ENCODE measurements at places on chromosomes 1 and 21. TPM values are rescaled to one million over a fixed set of nuclear protein-coding genes. Genes with fewer than 3 reads are reported as not detected.
A peak's percentile ranks its signal among the peaks of the same experiment; 100 is the strongest.

The SPSB1 gene
- 73.7 TPM for total RNA-seq

The MYBPH gene
- total RNA-seq: not detected

The TAL1 gene
- total RNA-seq: 0.05 TPM

The THEM5 gene
- total RNA-seq: not detected

The POLR3GL gene
- total RNA-seq: 14.9 TPM

The ATAD3C gene
- total RNA-seq: 10.6 TPM

The NR1I3 gene
- not detected for total RNA-seq

The RPL11 gene
- total RNA-seq: 865 TPM

The ACP6 gene
- total RNA-seq: 12.0 TPM

The C1orf226 gene
- 38.4 TPM for total RNA-seq

The ADAM30 gene
- total RNA-seq: not detected

The ATP6V1G3 gene
- total RNA-seq: not detected

GRCh38 chr1:197393772-197394171 lies 125.7 kb downstream of the CRB1 start:
- no peak overlapping the region for H3K27ac ChIP-seq
- no peak for DNase-seq
- H3K27me3 ChIP-seq: no peaks in the 10 kb centered on the region
- H3K4me3 ChIP-seq: no peak overlapping the region

GRCh38 chr1:40338745-40339419 lies 21.8 kb upstream of the COL9A2 start:
- no peaks in the 10 kb centered on the region for H3K36me3 ChIP-seq
- H3K4me3 ChIP-seq: peak overlapping the region; percentile 17
- no peaks in the 10 kb centered on the region for H3K27me3 ChIP-seq
- peaks cover 3% of the 10 kb centered on the region for H3K4me1 ChIP-seq
- no peak overlapping the region for H3K27ac ChIP-seq

DNA sequence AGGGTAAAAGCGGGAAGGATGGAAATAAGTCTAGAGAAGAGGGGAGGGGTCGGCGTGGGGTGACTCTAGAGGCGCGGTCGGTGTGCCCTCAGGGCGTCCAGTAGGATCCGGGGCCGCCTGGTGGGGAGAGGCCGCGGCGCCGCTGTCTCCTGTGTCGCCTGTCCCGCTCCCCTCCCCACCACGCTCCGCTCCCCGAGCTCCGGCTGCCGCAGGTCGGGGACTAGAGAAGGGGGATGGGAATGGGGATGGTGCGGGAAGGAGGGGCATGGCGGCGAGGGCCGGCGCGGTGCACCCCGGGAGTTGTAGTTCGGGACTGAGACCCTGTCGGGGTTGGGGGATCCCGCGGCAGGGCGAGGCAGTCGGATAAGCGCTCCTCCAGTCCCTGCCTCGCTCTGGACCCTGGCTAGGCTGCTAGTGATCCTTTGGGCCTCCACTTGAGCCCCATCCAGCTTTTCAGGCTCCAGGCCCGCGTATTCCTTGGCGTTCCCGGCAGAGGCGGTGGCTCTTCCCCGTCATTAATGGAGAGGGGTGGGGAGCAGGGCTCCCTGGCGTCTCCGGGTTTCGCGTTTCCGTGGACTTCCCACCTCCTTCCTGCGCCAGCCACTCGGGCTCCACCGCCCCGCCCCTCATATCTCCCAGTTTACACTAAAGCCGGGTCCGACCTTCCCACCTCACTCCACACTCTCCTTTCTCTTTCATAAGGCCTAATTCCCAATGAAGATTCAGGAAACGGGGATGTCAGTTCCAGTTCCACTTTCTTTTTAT lies at the start of gene ENTREP3:
TSS of gene ENTREP3 (minus strand) at position 241 of the 765 bp plus-strand sequence. CDS start 606 bp downstream, outside the sequence.
- no peaks in the 10 kb centered on the region for H3K27me3 ChIP-seq
- H3K4me1 ChIP-seq: peaks cover 9% of the 10 kb centered on the region
- peak within 1 kb of the TSS; percentile 87 for H3K27ac ChIP-seq
- no peak for DNase-seq
- H3K4me3 ChIP-seq: peak within 1 kb of the TSS; percentile 77

DNA sequence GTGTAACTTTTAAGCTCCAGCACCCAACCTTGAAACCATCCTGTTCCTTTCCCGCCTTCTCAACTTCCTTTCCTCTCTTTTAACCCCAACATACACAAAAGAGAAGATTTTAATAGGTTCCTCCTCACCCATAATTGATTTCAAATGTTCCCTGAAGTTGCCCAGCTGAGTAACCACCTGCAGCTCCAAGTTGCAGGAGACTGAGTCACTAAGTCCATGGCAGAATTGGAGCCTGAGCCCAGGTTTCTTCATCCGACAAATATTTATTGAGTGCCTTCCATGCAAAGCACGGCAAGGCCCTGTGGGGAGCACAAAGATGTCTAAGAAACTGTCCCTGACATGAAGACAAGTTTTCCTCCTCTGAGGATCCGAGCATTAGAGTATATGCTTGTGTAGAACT lies 97.7 kb downstream of the PAPPA2 start:
- H3K27ac ChIP-seq: no peak overlapping the region
- no peaks in the 10 kb centered on the region for H3K36me3 ChIP-seq
- no peak for DNase-seq

GRCh38 chr1:5348732-5349465 lies 643.3 kb downstream of the NPHP4 start:
- H3K27me3 ChIP-seq: peaks cover 5% of the 10 kb centered on the region
- DNase-seq: no peak
- H3K4me3 ChIP-seq: no peak overlapping the region
- no peaks in the 10 kb centered on the region for H3K36me3 ChIP-seq
- no peaks in the 10 kb centered on the region for H3K4me1 ChIP-seq
- H3K27ac ChIP-seq: no peak overlapping the region

DNA sequence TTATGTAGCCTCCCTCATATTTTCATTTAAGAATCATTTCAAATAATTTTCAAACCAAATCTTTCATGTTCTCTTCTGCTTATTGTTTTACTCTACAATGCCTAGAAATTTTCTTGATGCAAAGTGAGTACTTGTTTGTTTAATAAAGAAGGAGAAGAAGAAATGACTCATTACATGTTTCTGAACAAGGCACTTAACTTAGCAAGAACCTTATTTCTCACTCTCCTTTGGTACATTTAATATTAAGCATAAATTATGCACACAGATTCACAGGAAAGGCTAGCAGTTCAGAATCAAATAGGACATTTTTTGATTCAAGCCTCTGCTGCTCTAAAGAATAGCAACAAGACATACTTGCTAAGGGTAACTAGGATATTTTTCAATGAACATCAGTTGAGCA lies 9.1 kb downstream of the SCYL3 start:
- H3K4me1 ChIP-seq: peaks cover 9% of the 10 kb centered on the region
- no peak overlapping the region for H3K4me3 ChIP-seq
- no peaks in the 10 kb centered on the region for H3K27me3 ChIP-seq
- H3K36me3 ChIP-seq: peaks cover 11% of the 10 kb centered on the region
- DNase-seq: no peak

DNA sequence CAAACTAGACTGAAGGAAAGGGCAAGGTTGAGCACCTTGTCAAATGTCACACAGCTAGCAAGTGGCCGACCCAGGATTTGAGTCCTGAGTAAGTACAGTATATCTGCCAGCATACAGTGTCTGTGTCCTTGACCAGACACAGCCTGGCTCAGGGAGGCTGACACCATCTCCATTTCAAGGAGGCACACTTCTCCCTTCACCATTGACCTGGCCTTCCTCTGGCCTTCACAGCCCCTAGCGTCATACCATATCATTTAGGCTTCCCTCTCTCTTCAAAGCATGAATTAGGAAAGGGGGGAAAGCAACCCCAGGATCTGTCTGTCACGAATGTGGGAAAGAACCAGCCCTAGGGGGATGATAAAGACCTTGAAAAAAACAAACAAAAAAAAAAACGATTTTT lies 155.6 kb downstream of the PLPP3 start:
- H3K4me1 ChIP-seq: no peaks in the 10 kb centered on the region
- no peaks in the 10 kb centered on the region for H3K27me3 ChIP-seq
- DNase-seq: no peak
- H3K4me3 ChIP-seq: no peak overlapping the region
- no peaks in the 10 kb centered on the region for H3K36me3 ChIP-seq

- no peak overlapping the region for H3K27ac ChIP-seq
- no peak for DNase-seq
- H3K36me3 ChIP-seq: peaks cover 25% of the 10 kb centered on the region
- H3K4me1 ChIP-seq: no peaks in the 10 kb centered on the region
- H3K4me3 ChIP-seq: no peak overlapping the region
- H3K27me3 ChIP-seq: no peaks in the 10 kb centered on the region
Observed at GRCh38 chr1:43382027-43382779, 7.4 kb downstream of the MED8 start.

GRCh38 chr1:64663668-64664067 lies 81.2 kb upstream of the RAVER2 start:
- H3K36me3 ChIP-seq: peaks cover 15% of the 10 kb centered on the region
- H3K27me3 ChIP-seq: no peaks in the 10 kb centered on the region
- no peak for DNase-seq
- H3K27ac ChIP-seq: no peak overlapping the region
- H3K4me3 ChIP-seq: no peak overlapping the region

- no peak overlapping the region for H3K27ac ChIP-seq
Observed at GRCh38 chr1:244060686-244061085, 9.6 kb downstream of the ZBTB18 start.

DNA sequence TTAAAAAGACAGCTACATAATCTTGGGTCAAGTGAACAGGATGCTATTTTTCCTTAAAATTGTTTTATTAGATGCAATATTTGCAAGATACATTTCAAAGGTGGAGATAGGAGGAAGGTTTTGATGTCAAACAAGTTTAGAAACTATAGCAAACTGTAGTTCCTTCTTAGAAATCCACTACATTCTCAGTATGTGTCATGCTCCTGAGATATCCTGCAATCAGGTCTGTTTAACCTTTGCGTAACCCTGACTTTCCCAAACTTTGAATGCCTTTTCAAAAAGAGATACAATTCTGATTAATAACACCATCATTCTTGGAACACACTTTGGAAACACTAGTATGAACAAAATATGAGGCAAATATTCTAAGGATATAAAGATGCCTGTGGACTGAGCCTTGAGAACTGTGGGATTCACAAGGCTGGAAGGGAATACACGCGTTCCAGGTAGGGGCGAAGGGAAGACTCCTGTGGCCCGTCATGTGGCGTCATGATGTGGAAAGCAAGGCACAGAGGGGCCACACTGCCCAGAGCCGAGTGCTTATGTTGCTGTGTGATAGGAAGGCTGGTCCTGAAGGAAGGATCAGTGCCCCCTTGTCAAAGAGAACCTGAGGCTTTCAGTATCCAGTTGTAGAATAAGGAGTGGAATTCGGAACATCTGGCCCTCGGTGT lies 19.6 kb upstream of the TARBP1 start:
- H3K36me3 ChIP-seq: no peaks in the 10 kb centered on the region
- no peak for DNase-seq
- peak overlapping the region; percentile 98 for H3K27ac ChIP-seq
- H3K27me3 ChIP-seq: no peaks in the 10 kb centered on the region
- H3K4me1 ChIP-seq: peaks cover 41% of the 10 kb centered on the region

DNA sequence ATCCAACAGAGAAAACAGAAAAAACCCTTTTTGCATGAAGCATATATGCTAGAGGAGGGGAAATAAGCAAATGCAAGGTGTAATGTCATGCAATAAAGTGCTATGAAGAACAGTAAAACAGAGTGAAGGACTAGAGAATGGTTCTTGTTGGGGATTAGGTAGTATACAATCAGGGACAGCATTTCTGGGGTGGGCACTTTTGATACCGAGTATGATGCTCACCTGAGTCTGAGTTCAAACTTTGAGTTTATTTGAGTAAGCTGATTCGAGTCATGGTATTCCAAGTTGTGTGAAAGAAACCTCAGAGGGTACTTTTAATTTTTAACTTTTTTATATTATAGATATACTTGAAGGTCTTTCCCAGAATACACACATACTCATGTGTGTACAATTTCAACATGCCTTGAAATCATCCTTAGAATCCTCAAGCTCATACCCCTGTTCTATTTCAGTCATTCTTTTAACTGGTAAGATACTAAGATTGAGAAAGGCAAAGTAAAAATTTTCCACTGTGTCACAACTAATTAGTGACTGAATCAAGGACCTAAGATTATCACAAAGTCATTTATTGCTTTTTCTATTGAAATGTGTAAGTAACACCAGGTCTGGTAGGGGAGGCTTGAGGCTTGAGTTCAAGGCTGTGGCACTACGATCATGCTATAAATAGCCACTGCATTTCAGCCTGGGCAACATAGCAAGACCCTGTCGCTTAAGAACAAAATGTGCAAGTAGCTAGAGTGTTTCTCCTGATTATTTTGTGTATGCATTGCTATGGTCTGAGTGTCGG lies 12.1 kb downstream of the LRRC8B start:
- H3K27me3 ChIP-seq: no peaks in the 10 kb centered on the region
- H3K4me1 ChIP-seq: no peaks in the 10 kb centered on the region
- no peaks in the 10 kb centered on the region for H3K36me3 ChIP-seq
- DNase-seq: no peak

GRCh38 chr1:3130268-3130667 lies 61.3 kb downstream of the PRDM16 start:
- no peak for DNase-seq
- H3K27me3 ChIP-seq: no peaks in the 10 kb centered on the region
- no peaks in the 10 kb centered on the region for H3K36me3 ChIP-seq
- H3K4me3 ChIP-seq: no peak overlapping the region
- H3K4me1 ChIP-seq: peaks cover 24% of the 10 kb centered on the region

- no peak for DNase-seq
- H3K27ac ChIP-seq: no peak overlapping the region
- no peaks in the 10 kb centered on the region for H3K4me1 ChIP-seq
- H3K27me3 ChIP-seq: peaks cover 50% of the 10 kb centered on the region
- no peaks in the 10 kb centered on the region for H3K36me3 ChIP-seq
Observed at GRCh38 chr1:226555092-226555491, 6.5 kb downstream of the STUM start.

DNA sequence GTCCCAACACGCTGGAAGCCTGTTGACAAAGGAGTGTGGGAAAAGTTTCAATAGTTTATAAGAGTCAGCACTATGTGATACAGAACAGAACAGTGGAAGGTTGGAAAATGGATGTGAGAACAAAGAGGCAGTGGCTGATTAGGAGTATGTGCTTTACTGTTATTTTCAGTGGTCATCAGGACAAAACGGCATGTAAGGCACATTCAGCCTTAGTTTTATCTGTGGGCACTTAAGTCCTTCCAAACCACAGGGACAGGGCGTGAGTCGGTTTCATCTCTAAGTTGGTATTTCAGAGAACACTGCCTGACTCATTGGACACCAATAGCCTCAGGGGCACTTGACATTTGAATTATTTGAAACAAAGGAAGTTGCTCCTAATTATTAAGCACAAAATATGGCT lies 306.9 kb downstream of the ASTN1 start:
- no peak for DNase-seq
- no peak overlapping the region for H3K27ac ChIP-seq
- no peaks in the 10 kb centered on the region for H3K27me3 ChIP-seq
- no peak overlapping the region for H3K4me3 ChIP-seq

DNA sequence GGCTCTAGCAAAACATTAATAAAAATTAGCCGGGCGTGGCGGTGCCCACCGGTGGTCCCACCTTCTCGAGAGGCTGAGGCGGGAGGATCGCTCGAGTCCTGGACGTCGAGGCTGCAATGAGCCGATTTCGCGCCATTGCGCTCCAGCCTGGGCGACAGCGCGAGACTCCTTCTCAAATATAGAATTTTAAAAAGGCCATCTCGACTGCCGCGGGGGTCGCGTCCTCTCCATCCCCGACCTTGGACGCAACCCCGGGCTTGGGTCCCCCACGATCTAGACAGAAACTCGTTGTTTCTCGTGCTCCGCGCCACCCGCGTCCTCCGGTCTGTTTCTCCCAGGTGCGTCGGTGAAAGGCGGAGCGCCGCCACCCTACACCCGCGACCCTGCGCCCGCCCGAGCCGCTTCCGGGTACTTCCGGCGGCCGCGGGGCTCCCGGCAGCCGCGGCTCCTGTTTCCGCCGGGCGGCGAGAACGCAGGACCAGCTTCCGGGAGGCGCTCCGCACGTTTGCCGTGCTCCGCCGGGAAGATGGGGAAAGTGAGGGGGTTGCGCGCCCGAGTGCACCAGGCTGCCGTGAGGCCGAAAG lies at the start of gene SLX9:
TSS of gene SLX9 (plus strand) at position 498 of the 584 bp plus-strand sequence. CDS start at position 527, 29 bp downstream.
- H3K27me3 ChIP-seq: no peaks in the 10 kb centered on the region
- peaks cover 5% of the 10 kb centered on the region for H3K36me3 ChIP-seq
- DNase-seq: no peak
- peak within 1 kb of the TSS; percentile 82 for H3K27ac ChIP-seq
- peaks cover 14% of the 10 kb centered on the region for H3K4me1 ChIP-seq
- H3K4me3 ChIP-seq: peak within 1 kb of the TSS; percentile 84
